DMS79 (cell line): ENCODE measurements at places on chromosomes 7 and 10.

DNA sequence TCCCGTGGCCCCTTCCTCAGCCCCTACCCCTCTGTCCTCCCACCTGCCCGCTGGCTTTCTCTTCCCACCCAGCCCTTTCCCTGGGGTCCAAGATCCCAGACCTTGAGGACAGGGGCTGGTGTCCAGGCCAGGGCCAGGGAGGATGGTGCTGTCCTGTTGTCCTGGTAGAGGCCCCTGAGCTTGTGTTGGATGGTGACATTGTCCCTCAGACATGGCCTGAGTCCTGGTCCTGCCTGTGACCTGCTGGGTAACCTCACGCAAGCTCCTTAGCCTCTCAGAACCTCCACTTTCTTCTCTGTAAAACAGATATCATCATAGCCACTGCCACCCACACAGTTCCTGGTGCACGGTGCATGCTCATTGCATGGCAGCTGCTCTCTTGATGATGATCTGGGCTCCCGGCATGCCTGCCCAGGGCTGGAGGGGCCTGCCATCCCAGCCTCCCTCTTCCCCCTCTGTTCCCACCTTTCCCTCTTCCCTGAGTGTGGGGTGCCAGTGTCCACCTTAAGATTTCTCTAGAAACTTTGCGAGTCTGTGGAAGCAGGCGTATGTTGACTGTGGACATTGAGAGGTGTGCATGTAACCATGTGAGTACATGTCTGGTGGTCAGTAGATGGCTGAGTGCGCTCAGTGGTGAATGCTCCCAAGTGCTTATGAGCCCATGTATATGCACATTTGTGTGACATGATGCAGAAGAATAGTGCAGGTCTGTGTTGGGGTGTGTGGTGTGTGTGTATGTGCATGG is 60.4 kb downstream of the NEURL1 start:
- DNase-seq = no peak

- no peak for DNase-seq
Measured at GRCh38 chr7:107007007-107007891, 37.3 kb upstream of the PRKAR2B start.

DNA sequence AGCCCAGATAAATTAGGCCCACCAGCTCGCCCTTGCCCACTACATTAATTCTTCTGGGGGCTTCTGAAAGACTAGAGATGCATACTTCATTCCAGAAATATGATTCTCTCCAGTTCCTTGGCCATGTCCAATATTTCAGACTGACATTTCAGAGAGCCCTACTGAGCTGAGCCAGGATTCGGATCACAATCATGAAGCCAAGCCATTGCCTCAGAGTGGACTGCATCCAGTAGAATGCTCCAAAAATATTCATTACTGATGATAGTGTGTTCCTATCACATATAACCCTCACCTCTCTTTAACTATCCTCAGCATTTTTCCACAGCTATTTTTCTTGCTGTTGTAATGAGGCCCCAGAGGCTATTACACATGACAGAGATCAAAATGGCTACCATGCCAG is 38.7 kb downstream of the ARMH3 start:
- no peak for DNase-seq

GRCh38 chr10:114100848-114101741 is 57.4 kb downstream of the ADRB1 start:
- DNase-seq = no peak

DNA sequence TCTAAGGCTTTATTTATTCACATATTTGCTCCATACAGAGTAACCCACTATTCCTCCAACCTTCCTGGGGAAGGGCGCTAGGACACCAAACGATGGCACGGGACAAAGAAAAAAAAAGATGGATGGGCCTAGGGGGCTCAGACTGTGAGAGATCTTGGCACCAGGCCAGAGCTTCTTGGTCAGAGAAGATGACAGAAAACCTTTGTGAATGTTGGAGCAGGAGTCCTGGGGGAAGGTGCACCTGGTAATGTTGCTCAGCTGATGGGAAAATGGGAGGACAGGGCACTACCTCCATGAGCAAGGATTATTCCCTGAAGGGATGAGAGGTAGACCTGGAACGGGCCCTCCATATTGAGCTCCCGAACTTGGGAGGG is 1.4 kb upstream of the SH3PXD2A start:
- no peak for DNase-seq

GRCh38 chr10:5564537-5565204 is 39.9 kb downstream of the CALML3 start:
- DNase-seq = no peak

- no peak for DNase-seq
Measured at GRCh38 chr10:116211682-116212081, 61.3 kb downstream of the GFRA1 start.

DNA sequence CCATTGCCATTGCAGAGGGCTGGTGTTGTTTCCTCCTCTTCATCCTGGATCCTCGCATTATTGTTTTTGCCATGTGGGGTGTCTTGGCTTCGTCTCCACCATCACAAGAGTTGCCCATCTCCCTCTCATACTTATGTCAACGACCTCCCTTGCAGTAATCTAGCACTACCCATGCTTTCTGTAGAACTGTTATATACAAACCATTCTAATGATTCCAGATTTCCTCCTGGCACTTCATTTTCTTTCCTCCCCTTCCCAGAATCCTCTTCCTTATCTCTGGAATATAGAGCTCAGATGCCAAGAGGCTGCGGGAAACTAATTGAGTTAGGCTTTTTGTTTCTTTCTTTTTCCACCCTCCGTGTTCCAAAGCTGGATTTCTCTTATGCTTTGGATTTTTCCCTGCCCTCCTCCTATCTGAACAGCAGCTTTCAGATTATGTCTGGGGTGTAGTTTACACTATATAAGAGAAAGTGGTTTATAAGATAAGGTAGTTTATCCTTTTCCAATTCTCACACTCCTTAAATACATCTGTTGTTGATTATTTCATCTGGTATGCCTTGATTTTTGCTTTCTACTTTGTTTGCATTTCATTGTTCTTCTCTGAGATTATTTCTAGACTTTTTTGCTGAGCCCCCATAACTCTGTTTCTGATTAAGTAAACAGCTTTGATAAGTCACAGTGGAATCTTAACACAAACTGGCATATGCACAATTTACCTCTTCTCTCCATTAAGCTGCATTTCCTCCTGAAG is 264.1 kb downstream of the BICC1 start:
- DNase-seq = no peak

GRCh38 chr10:31645786-31646185 is 282.8 kb downstream of the ARHGAP12 start:
- no peak for DNase-seq

DNA sequence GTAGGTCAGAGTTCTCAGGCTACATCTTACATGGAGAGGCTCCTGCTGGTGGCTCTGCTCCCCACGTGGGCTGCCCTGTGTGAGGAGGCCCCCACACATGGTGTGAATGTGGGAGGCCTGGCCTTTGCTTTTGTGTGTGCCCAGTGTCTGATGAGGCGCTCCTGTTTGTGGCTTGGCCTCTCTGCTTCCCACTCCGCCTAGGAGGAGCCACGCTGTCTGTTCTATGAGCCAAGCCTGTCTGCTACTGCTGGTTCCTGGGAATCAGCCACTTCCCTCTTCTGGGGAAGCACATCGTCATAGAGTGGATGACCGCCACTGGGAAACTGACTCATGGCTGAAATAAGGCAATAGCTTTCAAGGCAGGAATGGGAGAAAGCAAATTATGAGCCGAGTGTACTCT is 87.1 kb downstream of the CYP26A1 start:
- DNase-seq = no peak

DNA sequence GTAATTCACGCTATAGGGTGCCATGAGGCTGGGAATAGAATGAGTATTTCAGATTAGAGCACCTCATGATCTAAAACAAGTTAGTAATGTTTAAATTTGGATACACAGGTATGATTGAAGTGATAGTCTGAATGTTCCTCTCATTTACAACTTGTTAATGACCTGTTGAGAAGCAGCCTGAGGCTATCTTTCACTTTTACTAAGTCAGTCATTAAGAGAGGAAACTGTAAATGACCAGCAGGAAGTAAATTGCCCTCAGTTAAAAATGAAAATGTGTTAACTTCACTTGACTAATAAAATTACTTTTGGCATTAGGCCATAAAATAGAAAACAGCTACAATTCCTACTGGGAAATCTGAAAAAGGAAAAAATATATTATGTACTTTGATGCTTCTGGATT is 1042.0 kb downstream of the DNAJB9 start:
- DNase-seq = no peak
